ENCODE measurements at places on chromosomes 13 and 19.

DNA sequence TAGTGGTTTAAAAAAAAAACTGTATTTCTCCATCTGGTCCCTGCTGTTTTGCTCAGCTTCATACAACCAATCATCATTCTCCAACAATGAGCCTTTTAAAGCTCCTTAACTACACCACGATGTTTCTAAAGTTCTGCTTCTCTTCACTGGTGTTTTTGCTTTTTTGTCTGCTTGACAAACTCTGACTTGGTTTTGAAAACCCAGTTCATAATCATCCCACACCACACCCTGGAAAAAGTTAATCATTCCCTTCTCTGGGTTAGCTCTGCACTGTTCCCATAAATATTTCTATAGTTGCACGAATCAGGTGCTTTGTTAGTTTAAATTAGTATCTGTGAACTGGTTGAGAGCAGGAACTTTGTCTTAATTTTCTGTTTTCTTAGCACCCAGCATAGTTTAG lies 217.1 kb downstream of the ENOX1 start:
- DNase-seq: no peak

DNA sequence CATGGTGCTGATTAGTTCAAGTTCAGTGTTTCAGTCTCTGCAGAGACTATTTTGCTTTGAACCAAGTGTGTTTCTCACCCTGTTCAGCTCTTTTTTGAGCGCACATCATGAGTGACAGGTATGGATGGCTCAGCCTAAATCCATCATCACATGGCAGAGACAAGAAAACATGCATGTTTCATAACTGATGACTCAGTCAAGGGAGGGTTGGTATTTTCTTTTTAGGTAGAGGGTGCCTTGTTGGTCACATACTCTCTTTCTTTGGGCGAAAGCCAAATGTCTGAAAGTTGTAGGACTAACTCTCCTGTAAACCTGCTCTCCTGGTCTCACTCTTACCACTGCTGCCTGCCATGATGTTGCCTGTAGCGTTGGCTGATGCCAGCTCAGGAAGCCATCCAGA lies 48.1 kb upstream of the RAP2A start:
- DNase-seq: no peak

- no peak for DNase-seq
These were observed 30.1 kb downstream of the TPP2 start for GRCh38 chr13:102626928-102627327.

GRCh38 chr19:41530184-41530534 lies 45.8 kb upstream of the CEACAM21 start:
- DNase-seq: no peak

Measured in NCI-H1436 (cell line).